ENCODE measurements at places on chromosomes 7 and 10.

DNA sequence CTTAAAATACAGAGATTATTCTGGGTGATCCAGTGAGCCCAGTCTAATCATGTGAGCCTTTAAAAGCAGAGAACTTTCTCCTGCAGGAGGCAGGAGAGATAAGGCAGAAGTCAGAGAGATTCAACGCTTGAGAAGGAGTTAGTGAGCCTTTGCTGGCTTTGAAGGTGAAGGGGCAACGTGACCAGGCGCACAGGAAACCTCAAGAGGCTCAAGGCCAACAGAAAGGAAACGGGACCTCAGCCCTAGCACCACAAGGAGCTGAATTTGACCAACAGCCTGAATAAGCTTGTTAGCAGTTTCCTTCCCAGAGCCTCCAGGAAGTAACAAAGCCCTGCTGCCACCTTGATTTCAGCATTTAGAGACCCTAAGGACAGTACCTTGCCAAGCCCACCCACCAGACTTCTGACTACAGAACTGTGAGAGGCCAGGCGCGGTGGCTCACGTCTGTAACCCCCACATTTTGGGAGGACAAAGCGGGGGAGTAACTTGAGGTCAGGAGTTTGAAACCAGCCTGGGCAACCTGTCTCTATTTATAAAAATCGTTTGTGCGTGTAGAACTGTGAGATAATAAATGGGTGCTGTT is 87.3 kb upstream of the KAT6B start:
- DNase-seq: no peak

GRCh38 chr10:110818311-110819256 is 53.1 kb upstream of the PDCD4 start:
- DNase-seq: no peak

- no peak for DNase-seq
Observed at GRCh38 chr7:18289788-18290187, 205.8 kb upstream of the HDAC9 start.

GRCh38 chr7:151240942-151241754 is 7.3 kb downstream of the SMARCD3 start:
- DNase-seq: no peak

- DNase-seq: no peak
Observed at GRCh38 chr10:128061306-128062300, 64.6 kb downstream of the MKI67 start.

DNA sequence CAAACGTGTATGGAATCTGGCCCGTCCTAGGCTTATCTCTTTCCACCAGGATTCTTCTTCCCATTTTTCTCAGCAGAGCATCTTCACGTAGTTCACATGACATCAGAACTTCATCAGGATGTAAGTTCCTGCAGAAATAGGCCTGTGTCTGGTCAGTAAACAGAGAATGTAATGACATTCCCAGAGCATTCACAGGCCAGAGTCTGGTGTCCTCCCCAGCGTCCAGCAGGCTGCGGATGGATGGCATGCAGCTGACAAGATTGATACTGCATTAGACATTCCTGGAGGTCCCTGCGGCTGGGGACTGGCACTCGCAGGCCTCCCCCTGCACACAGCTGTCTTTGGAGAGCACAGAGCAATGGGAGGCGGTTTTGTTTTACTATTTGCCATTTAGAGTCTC is 28.7 kb downstream of the MGMT start:
- DNase-seq: no peak

GRCh38 chr10:109966961-109967738 is 40.6 kb upstream of the ADD3 start:
- no peak for DNase-seq

GRCh38 chr10:69465457-69466157 is 14.3 kb downstream of the TSPAN15 start:
- DNase-seq: no peak

- DNase-seq: no peak
Observed at GRCh38 chr7:114273218-114273617, 141.4 kb upstream of the FOXP2 start.

DNA sequence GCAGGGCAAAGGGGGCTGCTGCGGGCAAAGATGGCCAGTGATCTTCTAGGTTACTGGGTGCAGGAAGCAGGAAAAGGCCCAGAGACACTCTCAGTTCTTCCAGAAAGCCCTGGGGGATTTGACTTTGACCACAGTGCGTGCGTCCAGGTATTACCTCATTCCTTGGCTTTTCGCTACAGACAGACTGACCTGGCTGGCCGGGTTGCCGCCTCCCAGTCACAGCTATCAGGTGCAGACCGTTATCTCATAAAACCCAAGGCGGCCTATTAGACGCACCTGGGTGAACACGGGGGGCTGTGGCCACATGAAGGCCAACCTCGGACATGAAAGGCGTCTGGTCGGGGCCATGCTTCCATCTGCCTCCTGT is 80.3 kb downstream of the FOXL3 start:
- DNase-seq: no peak

GRCh38 chr7:36287371-36288241 is 102.1 kb upstream of the ANLN start:
- no peak for DNase-seq

DNA sequence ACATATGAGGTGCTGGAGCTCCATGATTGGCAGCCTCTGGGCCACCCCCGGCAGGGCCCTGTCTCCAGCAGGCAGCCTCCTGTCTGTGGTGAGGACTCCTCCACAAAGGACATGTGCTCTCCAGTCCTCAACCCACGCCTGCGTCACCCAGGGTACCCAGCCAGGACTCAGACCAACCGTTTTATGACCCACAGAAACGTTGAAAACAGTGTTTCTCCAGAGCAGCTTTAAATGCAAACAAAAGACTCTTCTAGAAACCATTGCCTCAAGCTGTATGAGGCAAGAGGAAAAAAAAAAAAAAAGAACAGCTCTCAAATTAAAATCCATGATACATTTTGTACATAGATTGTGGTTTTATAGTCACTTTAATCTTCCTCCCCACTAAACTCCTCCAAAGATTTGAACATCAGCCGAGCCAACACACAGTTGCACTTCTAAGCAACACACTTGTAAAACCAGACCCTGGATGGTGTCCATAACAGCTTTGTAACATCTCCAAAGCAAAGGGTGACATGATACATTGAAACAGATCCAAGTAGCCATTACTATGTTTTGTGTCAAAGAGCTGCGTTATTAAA is 175.0 kb upstream of the LYZL2 start:
- no peak for DNase-seq

DNA sequence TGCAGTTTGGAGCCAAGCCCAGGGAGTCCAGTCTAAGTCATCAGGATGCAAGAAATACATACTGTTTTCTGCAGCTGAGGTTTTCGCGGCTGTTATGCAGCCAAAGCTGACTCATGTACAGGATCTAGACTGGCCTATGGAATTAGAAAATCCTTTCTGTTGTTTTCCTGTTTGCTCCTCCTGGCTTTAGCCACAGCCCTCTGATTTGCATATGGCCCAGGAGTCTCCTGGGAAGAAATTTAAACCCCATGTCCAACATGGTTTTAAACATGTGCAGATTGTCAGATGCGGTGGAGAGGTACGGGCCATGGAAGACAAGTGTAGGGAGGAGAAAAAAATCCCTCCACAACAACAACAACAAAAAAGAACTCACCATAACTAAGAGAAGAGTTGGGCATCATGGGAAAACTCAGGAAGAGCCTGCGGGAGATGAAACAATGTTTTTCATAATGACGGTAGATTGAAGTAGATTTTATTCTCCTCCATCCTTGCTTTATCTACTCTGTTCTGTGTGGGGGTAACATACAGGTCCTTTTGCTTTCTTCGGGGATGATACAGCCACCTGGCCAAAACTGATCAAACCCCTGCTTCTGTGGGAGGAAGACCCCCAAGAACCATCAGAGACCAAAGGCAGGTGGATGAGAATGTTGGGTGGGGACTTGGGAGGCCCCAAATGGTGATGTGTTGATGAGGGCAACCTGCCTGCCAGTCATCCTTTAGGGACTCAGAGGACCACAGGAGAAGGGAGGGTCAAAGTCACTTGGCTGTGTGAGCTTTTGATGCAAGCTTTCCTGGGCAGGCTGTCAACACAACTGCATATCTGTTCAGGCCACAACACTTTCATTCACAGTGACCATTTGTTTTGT is 29.8 kb upstream of the GNA12 start:
- no peak for DNase-seq

GRCh38 chr10:25867321-25867720 is 66.7 kb upstream of the MYO3A start:
- DNase-seq: no peak

DNA sequence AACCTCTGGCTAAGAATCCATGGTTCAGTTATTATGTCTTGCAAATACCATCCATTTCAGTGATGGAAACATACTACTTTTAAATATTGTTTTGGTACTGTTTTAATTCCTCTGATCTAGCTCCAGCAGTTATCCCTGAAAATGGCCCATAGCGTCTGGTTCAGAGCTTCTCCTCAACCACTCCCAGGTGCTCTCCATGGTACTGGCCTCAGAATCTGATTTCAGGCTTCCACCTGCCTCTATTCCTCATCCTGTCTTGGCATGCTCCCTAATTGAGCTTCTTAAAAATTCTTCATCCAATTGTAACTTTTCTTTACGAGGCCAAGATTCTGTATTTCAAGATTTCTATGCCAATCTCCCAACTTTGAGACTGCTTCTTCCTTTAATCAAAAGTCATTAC is 236.3 kb downstream of the HTR7 start:
- no peak for DNase-seq

GRCh38 chr10:93091960-93092359 is 18.3 kb downstream of the CYP26A1 start:
- DNase-seq: no peak

DNA sequence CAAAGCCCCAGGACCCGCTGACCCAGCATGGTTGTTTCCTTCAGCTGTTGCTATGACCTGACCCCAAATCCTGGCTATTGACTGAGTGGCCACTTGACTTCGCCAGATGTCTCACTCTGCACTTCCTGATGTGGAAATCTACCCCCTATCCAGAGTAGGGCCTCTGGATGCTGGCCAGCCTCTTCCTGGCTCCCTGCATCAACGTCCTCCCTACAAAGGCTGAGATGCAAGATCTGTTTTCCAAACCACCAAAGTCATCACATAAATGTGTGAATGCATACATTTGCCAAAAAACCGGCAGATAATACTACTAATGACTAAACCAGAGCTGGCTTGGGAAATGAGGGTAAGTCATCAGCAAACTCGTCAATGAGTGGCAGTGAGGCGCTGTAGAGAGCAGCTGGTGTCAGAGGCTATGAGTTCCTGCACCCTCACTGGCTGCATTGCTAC is 70.4 kb downstream of the PYROXD2 start:
- DNase-seq: no peak

GRCh38 chr10:35569111-35569707 is 35.9 kb upstream of the GJD4 start:
- DNase-seq: no peak

- no peak for DNase-seq
Observed at GRCh38 chr7:87100326-87100725, 40.9 kb upstream of the ELAPOR2 start.

- DNase-seq: no peak
Observed at GRCh38 chr7:7177044-7177517, 5.3 kb upstream of the C1GALT1 start.

GRCh38 chr10:43904301-43904700 is 255.6 kb upstream of the ZNF32 start:
- no peak for DNase-seq

DNA sequence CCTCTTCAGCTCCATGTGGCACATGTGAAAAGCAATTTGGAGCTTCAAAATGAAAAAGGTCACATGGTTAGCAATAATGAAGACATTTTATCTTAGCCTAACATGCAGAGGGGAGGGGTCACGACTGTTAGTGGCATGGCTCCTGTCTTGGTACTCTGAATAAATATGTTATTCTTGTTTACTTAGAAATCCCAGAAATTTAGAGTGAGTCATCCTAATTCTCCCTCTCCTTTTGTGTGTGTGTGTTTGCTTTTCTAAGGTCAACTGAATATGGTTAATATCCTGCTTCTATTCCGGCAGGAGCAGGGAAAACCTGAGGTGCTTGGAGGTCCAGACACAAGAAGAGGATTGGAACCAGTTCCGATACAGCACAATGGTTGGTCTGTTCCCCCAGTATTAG is 17.6 kb downstream of the BCCIP start:
- DNase-seq: no peak

DNA sequence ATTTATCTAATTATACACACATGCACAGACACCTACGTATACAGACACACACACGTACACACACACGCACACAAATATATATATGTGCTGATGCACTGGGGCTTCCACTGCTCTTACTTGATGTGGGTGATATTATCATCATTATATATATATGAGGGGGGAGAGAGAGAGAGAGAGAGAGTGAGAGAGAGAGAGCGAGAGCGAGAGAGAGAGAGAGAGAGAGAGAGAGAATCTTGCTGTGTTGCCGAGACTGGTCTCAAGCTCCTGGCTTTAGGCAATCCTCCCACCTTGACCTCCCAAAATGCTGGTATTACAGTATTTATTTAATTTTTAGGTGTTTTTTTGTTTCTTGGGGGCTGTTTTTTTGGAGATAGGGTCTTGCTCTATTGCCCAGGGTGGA is 3.6 kb upstream of the RABGEF1 start:
- no peak for DNase-seq

DNA sequence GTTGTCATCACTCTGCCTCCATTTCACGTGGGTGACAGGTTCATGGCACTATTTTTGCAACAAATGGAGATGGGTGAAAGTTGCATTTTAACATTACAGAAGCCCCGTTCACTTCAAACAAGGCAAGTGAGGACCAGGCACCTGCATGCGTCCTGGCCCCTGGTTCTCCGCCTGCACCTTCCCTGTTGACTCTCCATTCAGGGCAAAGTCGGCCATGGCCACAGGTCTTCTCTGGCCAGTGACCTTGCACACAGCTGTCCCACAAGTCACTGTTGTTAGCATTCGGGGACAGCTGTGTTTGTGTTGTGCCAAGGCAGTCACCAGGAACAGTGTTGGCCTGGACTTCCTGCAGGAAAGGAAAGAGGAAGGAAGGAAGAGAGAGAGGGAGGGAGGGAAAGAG is 554.9 kb downstream of the TCERG1L start:
- DNase-seq: no peak

GRCh38 chr7:154423231-154423630 is 371.0 kb downstream of the DPP6 start:
- DNase-seq: no peak

- no peak for DNase-seq
Observed at GRCh38 chr10:28331841-28332240, 29.0 kb upstream of the MPP7 start.

- DNase-seq: no peak
Observed at GRCh38 chr10:100697070-100697469, 48.3 kb upstream of the PAX2 start.

DNA sequence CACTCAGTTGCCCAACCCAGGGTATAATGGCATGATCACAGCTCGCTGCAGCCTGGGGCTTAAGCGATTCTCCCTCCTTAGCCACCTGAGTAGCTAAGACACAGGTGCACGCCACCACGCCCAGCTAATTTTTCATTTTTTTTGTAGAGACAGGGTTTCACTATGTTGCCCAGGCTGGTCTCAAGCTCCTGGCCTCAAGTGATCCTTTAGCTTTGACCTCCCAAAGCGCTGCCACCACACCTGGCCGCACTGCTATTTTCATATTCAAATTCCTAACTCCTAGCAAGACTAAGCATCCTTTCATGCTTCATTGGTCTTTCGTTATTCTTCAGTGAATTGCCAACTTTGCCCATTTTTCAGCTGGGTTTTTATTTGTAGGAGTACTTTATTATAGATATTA is 30.4 kb upstream of the DAGLB start:
- no peak for DNase-seq
